ENCODE measurements at places on chromosomes 2 and 18.
A peak's percentile ranks its signal among the peaks of the same experiment; 100 is the strongest.

- DNase-seq = no peak
Measured at GRCh38 chr18:41060967-41061366, 894.1 kb upstream of the PIK3C3 start.

GRCh38 chr18:48475635-48476549 is 62.9 kb upstream of the CTIF start:
- peak; percentile 48 for DNase-seq

- no peak for DNase-seq
Measured at GRCh38 chr2:143564419-143564818, 435.2 kb downstream of the ARHGAP15 start.

- no peak for DNase-seq
Measured at GRCh38 chr2:239392688-239393387, 8.0 kb downstream of the HDAC4 start.

DNA sequence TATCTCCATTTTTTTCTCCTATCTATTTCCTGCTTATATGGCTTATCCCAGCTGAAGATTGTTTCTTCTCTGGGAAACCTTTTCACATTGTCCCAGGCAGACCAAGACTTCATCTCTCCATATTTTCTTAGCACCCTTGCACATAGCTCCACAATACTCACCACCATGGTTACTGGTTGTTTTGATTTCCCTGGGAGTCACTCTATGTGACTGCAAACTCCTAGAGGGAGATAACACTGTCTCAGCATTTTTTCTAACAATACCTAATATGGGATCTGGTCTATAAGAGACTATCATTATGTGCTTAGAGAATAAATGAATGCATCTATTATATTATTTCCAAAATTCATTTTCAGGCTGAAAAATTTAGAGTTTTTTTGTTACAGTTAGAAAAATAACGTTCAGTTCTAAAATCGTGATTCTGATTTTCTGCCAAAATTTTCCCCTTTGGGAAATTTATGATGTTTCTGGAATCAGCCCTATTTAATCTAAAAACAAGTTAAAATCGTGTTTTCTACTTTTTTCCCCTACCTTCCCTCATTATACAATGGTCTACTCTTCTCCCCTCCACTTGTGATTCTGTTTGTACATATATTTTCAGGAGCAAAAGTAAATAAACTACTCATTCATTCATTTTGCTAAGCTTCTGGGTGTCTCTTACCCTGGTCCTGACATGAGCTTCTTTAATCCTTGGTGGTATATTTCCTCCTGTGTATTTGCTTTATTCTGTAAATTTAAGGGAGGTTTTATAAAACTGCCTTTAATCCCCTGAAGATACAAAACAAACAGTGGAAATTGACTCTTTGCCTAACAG is 95.4 kb downstream of the HNMT start:
- no peak for DNase-seq

DNA sequence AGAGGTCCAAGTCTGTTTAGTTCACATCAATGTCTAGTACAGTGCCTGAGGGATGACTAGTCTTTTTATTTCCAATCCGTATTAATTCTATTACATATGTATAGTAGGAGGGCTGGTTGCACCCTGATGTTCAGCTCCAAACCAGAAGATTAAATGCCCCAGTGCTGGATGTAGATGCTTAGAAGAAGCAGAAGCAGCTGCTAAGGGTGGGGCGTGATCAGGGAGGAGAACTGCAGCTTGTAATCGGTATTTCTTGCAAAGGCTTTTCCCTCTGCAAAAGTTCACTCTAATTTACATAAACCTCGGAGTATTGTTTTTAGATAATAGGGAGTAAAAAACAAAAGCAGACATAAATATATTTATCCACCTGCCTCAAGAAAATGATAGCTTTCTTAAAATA is 145.3 kb upstream of the ITGA4 start:
- DNase-seq = peak; percentile 43

GRCh38 chr2:79552653-79553052 is 39.8 kb downstream of the CTNNA2 start:
- no peak for DNase-seq

DNA sequence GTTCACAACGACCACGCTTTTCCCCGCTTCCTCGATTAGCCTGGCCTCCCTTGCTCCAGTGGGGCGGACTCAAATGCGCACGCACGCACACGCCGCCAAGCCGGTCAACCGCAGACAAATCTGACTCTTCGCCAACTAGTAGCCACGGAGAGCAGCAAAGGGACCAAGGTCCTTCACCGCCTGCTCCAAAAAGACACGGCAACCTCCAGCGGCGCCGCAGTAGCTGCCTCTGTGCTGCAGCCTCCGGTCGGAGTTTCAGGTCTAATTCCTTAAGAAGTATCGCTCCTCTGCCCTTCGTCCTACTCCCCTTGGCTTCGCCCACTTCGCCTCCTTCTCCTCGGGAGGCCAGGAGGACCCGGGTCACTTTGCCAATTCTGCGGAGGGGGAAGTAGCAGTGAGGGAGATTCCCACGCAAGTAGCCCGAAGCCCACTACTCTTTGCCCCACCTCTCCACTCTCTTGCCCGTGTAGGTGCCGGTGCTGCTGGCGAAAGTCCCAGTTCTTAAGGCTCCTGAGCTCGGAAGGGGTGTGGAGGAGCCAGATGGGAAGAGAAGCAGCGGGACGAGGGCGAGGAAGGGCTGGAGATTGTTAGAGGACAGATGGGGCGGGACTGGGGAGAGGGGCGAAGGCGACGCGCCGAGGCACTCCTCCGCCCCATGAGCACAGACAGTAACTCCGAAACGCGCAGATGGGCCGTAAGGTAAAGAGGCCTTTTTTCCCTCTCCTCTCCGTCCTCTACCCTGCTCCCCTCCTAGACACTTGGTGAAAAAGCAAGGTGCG is 615 bp downstream of the AKAIN1 start:
- no peak for DNase-seq

GRCh38 chr2:183034806-183035205 is 3.5 kb downstream of the NCKAP1 start:
- DNase-seq = no peak

GRCh38 chr2:160752475-160753330 is 259.1 kb upstream of the RBMS1 start:
- DNase-seq = no peak

GRCh38 chr2:72887032-72887739 is at the start of gene SPR:
SPR (plus strand) TSS chr2:72887408; CDS start chr2:72887433, 25 bp downstream.
- DNase-seq = peak; percentile 36

DNA sequence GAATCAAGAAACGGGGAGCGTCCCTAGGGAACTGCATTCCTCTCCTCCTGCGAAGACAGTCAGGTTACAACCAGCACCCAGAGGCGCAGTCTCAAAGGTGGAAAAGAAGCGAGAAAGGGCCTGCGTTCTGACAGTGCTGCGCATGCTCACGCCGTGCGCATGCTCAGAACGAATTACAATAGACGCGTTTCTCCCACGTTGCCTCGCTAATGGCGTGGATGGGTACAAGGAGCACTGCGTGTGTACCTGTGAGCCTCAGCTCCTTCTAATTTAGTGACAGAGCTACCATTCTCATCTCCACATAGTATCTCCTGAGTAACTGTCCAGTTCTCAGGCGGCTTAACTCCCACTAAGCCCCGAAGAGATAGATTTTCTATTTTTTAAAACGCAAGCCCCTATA is 448.8 kb downstream of the TXNL1 start:
- no peak for DNase-seq

- peak; percentile 72 for DNase-seq
Measured at GRCh38 chr2:181312515-181312927, 144.7 kb upstream of the ITGA4 start.

- no peak for DNase-seq
Measured at GRCh38 chr2:112579241-112579640, 5.2 kb upstream of the CHCHD5 start.

DNA sequence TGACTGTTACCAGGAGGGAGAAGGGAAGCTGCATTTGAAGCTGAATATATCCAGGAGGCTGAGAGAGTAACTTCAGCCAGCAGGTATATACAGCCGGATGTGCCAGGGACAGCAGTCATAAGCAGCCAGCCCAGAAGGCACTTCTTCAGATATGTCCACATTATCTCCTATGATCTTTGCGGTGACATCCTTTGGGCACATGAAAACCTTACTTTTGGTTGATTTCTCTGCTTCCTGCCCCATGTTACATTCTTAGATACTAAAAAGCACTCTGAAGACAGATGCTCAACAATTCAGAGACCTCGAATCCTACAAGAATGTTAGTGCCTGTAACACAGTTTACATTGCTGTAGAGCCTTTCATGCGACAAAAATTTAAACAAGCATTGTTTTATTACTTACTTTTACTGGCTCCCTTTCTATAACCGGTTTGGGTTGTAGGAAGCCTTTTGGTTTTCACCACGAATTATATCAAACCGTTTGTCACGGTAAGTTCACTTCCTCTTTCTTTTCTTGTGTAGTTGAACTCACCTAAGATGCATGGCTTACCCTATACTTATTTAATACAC is 50.3 kb upstream of the TLK1 start:
- peak; percentile 53 for DNase-seq

- no peak for DNase-seq
Measured at GRCh38 chr2:161814008-161814660, 189.9 kb downstream of the SLC4A10 start.

DNA sequence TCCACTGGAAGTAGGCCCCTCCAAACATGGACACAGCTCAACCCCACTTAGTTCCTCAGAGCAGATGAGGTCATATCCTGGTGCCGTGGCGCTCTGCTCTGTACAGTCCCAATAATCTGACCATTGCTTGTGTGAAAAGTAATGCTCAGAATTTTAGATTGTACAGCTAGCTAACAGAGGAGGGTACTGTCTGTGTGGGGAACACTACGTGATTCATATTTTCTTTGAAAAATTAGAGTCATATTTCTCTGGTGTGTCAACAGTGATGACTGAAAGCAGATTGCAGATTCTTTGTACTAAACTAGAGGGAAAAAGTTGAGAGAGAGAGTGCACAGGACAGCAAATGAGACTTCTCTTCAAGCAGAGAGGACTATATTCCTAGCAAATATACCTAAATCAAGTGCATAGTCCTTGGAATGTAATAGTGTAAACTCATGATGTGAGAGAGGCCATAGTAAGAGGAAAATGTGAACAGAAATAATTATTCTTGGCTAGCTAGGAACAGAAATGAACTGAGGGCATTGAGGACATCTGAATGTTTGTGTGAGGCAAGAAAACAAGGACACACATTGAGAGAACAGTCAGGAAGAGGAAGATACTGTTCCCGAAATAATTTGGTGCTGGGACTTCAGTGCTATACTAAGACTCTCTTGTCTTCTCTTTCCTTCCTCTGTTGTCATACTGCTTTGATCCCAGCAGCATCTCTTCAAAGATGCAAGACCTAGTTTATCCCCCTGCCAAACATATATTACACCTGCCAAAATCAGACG is 157.0 kb upstream of the RND3 start:
- no peak for DNase-seq

DNA sequence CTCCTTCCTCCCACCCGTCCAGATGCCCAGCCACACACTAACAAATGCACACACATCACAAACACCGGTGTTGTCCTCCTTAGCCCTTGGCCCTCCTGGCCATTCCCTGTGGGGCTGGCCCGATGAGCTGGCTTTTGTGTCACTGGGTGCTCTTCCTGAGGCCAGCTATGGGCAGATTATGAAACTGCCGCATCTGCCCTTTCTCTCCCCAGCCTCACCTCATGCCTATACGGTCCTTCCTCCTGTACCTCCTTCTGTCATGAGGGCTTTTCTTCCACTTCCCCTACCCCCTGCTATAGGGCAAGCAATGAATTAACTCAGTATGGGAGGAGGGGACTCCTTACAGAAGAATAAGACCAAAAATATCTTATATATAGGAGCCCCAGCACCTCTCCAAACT is 10.3 kb upstream of the INO80C start:
- DNase-seq = no peak

DNA sequence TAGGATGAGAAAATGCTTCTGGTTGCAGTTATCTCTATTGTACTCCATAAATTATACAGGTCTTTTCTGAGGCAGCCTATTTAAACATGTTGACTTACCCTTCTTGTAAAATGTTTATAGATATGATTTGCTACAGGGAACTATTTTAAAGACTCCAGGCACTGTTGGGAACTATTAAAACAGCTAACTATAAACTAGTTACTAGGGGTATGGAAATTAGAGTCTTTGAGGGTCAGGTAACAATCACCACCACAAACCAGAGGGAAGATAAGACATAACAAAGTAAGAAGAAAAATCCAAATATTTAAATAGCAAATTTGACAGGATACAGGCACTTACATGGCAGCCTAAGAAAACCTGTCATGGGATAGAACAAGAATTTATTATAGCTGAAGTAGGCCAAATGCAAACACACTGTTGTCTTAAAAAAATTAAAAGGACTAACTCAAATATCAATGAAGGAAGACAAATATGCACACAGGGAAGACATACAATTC is 251.0 kb upstream of the CWC22 start:
- no peak for DNase-seq

DNA sequence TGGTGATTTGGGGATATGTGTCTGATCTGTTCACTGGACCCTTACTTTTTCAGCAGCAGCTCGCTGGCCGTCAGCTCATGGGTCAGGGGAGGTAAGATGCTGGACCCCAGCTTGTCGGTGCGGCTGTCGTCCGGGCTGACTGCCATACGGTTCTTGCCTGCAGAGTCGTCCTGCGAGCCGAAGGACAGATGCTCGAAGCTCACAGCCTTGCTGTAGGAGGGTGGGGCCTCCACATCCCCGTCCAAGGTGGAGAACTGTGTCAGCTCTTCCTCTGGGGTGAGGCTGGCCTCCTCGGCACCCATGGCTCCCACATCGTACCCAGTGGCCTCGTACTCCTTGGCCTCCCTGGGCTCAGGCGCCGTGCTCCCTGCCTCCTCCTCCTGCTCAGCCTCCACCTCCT is 179.5 kb downstream of the NAPG start:
- no peak for DNase-seq

DNA sequence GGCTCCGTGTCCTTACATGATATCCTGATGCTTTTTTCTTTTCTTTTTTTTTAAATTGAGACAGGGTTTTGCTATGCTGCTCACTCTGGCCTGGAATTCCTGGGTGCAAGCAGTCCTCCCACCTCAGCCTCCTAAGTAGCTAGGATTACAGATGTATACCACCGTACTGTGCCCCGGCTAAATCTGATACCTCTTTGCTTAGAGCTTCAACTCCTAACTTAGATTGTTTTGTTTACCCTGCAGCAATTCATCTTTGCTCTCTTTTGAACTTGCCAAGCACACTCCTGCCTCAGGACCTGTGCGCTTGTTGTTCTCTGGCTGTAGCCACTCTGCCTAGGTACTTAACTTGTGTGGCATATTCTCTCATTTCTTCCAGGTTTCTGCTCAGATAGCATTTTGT is 24.5 kb downstream of the RAB10 start:
- DNase-seq = no peak

- no peak for DNase-seq
Measured at GRCh38 chr18:76445741-76446232, 49.3 kb downstream of the ZNF516 start.
